ENCODE measurements at places on chromosomes 2 and 18.

DNA sequence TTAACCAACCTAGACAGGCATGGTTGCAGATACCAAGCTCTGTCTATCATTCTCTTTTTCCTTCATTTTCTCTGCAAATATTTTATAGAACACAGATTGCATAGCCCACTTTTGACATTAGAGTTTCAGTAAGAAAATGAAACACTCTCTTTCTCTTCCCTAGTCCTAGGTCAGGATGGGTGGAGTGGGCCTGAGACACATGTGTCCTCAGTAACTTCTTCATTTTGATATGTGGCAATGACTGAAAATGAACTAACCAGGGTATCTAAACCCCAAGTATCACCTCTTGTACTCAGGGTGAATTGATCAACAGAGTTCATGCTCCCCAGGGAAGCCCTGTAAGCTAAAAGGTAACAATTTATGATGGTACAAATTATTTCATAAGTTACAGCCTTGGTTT is 37.0 kb upstream of the KYNU start:
- no peak for DNase-seq

- DNase-seq: peak; percentile 54
These were observed 11.5 kb downstream of the TEX44 start for GRCh38 chr2:231604101-231604684.

GRCh38 chr2:226797289-226797988 is 2.2 kb downstream of the IRS1 start:
- DNase-seq: no peak

DNA sequence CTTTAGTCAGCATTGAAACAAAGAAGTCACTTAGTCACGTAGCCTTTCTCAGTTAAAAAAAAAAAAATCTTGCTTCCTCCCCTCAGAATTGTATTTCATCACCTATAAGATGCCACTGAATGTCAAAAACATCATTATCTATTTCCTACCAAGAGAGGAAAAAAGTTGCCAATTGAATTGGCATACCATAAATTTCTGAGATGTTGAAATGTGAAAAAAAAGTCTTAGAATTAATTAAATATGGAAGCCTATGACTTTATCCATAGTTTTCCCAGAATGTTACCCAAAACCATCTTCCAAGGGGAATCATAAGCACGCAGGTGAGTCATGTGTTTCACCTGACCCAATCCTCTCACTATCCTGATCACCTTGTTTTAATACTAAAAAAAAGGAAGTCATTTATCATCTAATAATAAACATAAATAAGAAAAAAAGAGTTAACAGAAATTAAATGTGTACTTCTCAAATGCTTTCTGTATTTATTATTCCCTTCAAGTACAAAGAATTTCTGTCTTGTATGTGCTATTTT is 205.7 kb downstream of the TCF4 start:
- DNase-seq: peak; percentile 13

- no peak for DNase-seq
These were observed 13.0 kb downstream of the DIPK1C start for GRCh38 chr18:74444104-74444503.

GRCh38 chr2:9191041-9191481 is 15.6 kb upstream of the ASAP2 start:
- no peak for DNase-seq

- DNase-seq: no peak
These were observed 141.1 kb downstream of the IRS1 start for GRCh38 chr2:226658555-226658954.

- no peak for DNase-seq
These were observed 27.0 kb upstream of the TWIST2 start for GRCh38 chr2:238820916-238821315.

GRCh38 chr2:27855476-27855875 is 34.7 kb downstream of the RBKS start:
- no peak for DNase-seq

DNA sequence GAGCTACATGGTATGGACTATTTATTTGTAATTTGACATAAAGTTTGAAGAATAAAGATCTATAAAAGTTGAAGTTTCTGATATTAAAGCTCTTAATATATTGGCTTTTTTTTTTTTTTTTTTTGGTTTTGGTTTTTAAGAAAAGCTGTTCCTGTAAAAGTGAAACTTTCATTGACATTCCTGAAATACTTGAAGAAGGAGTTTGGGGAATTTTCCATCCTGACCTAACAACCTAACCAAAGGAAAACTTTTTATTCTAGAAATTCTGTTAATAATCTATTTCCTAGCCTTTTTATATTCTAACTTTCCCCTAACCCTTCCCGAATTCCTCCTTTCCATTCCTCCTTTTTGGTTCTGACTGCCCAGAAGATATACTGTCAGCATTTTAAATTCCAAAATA is 83.7 kb downstream of the ACSL3 start:
- no peak for DNase-seq

- DNase-seq: no peak
These were observed 48.7 kb upstream of the ANXA4 start for GRCh38 chr2:69693059-69693774.

GRCh38 chr2:168571061-168571460 is 115.0 kb downstream of the CERS6 start:
- no peak for DNase-seq

DNA sequence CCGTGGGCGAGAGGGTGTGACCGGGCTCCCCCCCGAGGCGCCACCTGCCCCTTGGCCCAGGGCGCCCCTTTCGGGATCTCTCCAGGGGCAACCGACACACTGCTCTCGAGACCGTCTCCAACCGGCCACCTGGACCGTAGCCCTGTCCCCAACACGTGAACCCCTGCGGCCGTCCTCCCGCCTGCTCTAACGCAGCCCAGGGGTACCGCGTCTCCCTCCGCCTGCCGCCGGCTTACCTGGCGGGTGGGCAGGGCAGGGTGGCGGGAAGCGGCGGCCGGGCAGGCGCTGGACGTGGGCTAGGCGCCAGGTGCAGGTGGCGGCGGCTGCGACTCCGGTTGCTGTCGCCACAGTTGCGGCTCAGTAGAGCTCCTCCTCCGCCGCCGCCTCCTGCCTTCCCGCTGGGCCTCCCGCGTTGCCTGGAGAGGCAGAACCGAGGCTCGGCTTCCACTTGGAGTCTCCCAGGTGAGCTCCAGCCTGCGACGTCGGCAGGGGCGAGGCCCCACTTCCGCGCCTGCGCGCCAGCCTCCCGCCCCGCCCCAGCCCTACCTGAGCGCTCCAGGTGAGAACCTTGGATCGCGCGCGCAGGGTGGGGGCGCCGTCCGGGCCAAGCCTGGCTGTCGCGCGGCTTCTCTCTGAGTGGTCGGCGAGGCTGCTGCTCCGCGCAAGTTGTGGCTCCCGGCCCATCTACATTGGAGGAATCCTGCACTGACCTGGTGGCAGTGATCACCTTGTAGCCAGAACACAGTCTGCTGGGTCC is at the start of gene GALNT3:
GALNT3 (minus strand) TSS at position 469 of the 757 bp plus-strand sequence. CDS start 23,547 bp downstream, outside the sequence.
- DNase-seq: peak; percentile 98

DNA sequence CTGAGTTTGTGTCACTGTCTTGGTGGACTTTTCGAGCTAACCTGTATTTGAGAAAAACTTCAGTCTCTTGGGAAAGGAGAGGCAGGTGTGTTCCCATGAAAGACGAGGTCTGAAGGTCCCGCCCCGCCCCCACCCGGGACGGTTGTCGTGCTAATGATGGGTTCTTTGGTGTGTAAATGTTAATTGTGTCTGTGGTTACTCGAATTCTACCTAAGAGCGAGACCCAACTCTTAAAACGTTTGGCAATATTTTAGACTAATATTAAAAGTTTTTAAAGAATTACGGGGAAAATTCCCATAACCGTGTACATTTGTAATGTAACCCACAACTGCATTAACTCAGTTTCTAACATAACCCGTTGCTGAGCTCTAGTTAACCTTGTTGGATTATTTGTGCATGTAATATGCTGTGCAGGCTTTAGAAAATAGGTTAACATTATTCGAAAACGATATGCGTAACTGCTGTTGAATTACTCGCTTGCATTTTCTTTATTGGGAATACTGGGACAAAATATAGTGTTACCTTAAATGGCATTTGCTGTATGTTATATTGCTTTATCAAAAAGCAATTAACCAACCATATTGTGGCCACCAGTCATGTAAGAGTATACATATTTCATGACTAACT is 833 bp downstream of the EPB41L5 start:
- DNase-seq: no peak

GRCh38 chr2:204226305-204226880 is 289.8 kb downstream of the ICOS start:
- no peak for DNase-seq

DNA sequence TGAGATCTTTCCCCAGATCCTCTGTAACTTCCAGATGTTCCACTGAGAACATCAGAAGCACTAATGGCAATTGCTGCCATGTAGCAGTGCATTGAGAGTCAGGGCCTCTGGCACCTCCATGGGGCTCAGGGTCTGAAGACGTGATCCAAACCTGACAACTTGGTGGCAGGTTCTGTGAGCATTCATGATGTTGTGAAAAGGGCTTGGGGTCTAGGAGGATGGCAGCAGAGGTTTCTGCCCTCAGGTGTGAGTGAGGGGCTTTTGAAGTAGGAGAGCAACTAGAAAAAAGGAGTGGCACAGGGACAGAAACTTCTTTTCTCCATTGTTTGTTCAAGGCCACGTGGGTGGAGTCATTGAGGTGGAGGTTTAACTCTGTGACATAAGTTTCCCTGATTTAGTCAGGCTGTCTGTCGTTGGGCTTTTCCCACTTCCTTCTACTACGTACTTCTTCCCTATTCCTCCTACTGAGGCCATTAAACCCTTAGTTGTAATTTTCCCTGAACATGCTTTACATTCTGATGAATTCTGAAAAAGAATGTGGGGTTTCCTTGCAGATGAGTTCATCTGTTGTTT is 13.1 kb downstream of the CFLAR start:
- no peak for DNase-seq

DNA sequence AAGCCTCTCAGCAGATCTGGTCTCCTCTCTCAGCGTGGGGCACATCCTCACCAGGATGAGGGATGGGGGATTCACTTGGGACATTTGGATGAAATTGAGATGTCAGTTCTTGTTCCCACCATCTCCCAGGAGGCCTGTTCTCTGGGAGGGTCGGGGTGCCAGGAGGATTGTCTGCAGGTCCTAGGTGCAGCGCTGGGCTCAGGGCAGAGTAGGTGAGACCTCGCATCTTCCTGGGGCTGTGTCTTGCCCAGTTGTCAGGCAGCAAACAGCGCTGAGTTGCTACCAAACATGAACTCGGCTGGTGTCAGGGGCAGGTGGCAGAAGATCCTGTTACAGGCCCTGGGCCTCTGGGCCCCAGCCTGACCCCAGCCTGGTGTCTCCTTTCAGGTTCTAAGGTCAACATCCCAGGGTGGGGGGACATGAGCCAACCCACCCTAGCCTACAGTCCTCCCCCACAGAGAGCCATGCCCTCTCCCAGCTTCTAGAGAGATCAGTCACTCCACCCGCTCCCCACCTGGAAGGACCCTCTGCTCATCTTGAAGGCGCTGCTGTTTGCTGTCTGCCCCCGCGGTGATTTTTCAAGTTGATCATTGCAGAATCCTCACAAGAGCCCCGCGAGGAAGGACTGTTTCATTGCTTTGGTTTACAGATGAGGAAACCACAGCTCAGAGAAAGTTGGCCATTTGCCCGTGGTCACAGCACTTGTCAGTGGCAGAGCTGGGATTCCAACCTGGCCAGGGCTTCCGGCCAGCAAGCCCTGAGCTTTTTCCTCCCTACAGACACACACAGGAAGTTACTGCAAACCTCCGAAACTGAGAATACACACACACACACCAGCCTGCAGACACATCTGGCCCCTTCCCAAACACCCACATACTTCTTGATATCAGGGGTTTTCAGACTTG is 83.9 kb downstream of the STPG4 start:
- no peak for DNase-seq

- DNase-seq: no peak
These were observed 28.2 kb downstream of the ABCG5 start for GRCh38 chr2:43810452-43810851.

GRCh38 chr2:45120546-45120945 is 111.3 kb upstream of the SIX2 start:
- DNase-seq: no peak

DNA sequence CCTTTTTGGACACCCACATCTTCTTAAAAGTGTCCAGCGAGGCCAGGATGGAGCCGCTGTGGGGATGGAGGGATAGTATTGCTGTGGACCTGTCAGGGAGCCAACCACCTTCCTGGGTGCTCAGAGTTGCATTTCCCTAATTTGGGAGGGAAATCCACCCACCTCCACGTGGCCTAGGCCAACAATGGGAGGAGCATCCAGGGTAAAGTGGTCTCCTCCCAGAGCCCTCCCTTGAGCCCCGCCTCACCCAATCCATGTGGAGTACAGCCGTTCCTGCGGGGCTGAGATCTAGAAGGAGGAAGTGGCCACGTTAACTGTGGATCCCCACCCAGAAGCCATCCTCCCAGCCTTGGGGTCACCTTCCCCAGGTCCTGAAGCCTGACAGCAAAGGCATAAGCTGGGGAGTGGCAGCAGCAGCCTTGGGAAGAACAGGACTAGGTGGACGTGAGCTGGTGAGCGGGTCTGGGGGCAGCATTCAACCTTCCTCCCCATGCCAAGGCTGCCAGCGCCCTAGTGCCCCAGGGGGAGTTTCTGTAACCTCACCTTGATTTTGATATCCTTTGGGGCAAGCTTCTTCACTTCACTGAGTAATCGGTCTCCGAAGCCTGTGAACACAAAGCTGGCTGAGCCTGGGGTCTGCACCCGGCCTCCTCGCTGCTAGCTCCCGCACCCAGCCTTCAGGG is 6.8 kb downstream of the ACTR1B start:
- DNase-seq: no peak

GRCh38 chr18:68847219-68847837 is 49.4 kb downstream of the CCDC102B start:
- DNase-seq: no peak

All from COR-L47 (cell line).